ENCODE measurements at places on chromosomes 7 and 10. TPM values are rescaled to one million over a fixed set of nuclear protein-coding genes. Genes with fewer than 3 reads are reported as not detected.

DNA sequence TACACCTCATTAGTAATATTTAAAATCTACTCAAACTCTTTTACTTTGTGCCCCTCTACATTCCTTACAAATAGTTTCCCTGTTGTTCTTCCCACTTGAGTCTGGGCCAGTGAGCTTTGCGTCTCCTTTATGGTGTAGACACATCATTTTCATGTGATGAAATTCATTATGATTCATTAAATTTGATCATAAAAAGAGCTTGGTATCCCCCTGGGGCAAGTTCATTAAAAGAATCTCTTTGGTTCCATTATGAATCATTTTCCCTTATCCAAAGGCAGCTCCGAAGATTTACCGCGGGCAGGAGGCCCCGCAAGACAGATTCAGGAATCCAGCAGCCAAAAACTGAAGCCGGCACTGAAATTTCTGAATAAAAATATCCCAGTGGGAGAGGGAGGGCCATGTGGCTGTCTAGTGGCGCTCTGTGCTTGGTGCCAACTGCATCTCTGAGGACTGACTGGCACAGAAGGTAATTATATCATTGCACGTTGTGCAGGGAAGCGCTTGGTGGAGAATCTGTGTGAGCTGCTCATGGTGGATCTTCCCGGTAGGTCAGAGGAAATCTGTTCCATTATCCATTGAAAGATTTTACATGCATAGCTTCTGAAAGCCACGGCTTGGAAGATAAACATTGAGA lies 151.4 kb upstream of the PITRM1 start:
- no peak for DNase-seq

DNA sequence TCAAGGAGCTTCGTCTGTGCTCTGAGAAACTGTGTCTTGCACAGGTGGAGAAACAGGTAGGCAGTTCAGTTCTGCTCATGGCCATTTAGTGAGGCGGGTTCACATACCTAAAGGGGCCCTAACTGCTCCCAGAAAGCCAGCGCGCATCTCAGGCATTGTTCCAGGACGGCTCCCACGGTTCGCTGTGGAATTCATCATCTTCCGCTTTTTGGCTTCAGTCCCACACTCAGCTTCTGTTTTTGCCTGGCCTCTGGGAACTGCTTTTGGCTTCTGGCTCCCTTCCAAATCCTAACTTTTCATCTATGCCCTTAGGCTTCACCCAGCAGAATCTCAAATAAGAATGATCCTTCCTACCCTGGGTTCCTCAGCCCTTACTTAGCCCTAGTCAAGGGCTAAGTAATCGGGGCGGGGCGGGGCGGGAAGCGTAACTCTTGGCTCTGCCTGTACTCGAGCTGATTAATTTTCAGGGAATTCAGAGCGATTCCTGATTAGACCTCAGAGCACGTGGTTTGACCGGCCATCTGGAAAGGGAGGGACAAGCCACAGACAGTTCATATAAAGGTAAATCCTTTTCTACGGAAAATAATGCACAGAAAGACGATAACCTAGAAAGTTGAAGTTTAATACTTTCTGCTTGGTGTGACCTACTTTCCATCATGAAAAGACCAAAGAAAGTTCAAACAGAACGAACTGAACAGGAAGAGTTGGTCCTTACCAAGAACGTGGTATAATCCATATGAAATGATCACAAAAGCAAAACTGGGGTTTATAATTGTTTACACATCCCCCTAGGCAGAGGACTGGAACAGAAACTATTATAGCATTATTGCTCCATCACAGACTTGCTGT lies 105.7 kb downstream of the ST8SIA6 start:
- DNase-seq = no peak

DNA sequence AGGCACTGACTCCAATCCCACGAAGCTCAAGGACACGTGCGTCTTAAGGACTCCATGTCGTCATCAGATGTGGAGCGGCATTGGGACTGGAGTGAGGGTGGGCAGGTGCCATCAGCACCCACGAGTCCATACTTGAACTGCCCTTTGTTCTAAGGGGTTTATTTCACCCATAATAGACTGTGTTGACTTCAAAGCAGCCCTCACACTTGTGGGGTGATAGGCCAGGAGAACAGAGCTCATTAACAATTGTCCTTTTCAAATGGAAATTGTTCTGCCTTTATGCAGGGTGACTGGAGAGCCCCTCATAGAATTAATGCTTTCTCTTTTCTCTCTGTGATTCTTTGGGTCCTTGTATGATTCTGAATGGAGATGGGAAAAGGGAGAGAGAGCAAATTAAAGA lies 376.9 kb upstream of the MGMT start:
- DNase-seq = no peak

Gene CFAP58
- 0.46 TPM for total RNA-seq

Gene NAT16
- not detected for total RNA-seq

GRCh38 chr10:82464966-82465365 lies 590.0 kb downstream of the NRG3 start:
- DNase-seq = no peak

GRCh38 chr10:34341473-34341872 lies 473.6 kb downstream of the PARD3 start:
- DNase-seq = no peak

GRCh38 chr10:117454502-117454901 lies 79.3 kb upstream of the PDZD8 start:
- no peak for DNase-seq

- no peak for DNase-seq
These were observed 111.8 kb upstream of the FOXP2 start for GRCh38 chr7:114302858-114303257.

GRCh38 chr7:29538389-29538788 lies 25.2 kb upstream of the PRR15 start:
- DNase-seq = no peak

DNA sequence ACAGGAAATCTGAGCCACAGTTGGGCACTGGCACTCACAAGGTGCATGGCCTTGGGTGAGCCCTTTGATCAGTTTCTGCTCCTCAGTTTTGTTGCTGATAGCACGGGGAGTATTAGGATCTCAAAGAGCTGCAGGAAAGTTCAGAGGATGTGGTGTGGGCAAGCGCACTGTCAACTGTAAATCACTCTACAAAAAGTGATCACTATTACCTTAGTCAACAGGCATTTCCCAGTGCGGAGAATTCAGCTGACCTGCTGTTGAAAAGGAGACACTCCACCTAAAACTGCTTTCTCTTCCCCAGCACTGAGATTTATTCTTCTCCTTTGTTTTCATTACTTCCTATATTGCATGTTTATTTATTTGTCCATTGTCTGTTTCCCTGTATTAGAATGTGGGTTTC lies 331.0 kb downstream of the PRPF18 start:
- no peak for DNase-seq

DNA sequence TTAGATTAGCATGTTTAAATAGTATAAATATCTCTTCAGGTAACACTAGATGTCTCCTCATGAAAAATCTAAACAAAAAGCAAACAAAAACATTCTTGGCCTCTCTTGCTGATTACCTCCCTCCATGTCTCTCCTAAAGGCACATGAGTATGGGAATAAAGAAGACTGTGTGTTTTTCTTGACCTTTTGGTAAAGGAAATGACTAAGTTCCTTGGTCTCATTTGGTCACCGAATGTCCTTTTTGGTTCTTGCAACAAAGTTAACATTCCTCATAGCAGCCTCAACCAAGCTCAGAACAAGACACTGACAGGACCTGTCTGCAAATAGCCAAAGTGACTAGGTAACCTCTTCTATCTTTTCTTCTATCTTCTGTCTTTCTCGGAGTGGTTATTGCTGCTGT lies 35.5 kb downstream of the POM121L12 start:
- DNase-seq = no peak

Gene SPDYE3
- total RNA-seq = not detected

DNA sequence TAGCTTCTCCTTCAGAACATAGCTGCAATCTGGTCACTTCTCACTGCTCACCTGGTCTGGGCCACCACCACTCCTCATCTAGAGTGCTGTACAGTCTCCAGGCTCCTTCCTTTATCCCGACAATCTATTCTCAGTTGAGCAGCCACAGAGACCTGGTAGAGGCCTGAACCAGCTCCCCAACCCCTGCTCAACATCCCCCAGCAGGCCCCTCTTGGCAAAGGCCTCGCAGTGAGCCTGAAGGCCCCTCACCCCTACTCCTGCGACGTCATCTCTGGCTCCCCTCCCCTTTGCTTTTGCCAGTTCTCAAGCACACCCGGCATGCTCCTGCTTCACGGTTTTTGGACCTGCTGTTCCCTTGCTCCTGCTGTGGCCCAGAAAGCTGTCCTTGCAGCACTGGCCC lies 113.9 kb downstream of the ARHGAP22 start:
- no peak for DNase-seq

Gene CLEC5A
- 1.3 TPM for total RNA-seq

Gene ACTL6B
- total RNA-seq = not detected

GRCh38 chr10:69464401-69464800 lies 13.1 kb downstream of the TSPAN15 start:
- DNase-seq = peak; percentile 37

GRCh38 chr10:130425169-130425568 lies 289.0 kb downstream of the GLRX3 start:
- no peak for DNase-seq

Gene LIPF
- total RNA-seq = not detected

GRCh38 chr7:142833174-142834048 lies 21.5 kb upstream of the EPHB6 start:
- DNase-seq = no peak

GRCh38 chr7:101699399-101699798 lies 70.3 kb upstream of the MYL10 start:
- no peak for DNase-seq

Gene C7orf33
- not detected for total RNA-seq

Gene CNPY1
- total RNA-seq = not detected

Gene ADAMTS14
- 1.2 TPM for total RNA-seq

Gene GPC2
- total RNA-seq = 2.4 TPM

DNA sequence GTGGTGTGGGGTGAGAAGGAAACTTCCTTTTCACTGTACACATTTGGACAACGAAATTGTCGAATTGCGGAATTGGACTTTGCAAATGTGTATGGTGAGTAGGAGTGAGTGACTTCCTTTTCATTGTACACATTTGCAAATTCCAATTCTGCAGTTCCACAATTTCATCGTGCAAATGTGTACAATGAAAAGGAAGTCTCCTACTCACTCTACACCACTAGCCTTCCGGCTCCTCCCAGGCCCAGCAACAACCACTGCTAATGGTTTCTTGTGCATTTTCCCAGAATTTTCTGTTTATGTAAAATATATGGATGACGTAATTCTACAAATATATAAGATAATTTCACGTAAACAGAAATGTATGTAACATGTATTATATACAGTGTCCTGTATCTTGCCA lies 118.5 kb downstream of the ARL4A start:
- DNase-seq = no peak

Gene TRIM56
- total RNA-seq = 52.2 TPM

Gene CALY
- not detected for total RNA-seq

Gene CRTAC1
- 0.74 TPM for total RNA-seq

GRCh38 chr10:36880898-36881297 lies 244.5 kb upstream of the ANKRD30A start:
- no peak for DNase-seq

GRCh38 chr10:88227342-88228018 lies 355.6 kb downstream of the RNLS start:
- DNase-seq = no peak

- DNase-seq = no peak
These were observed 518.9 kb downstream of the LRMDA start for GRCh38 chr10:75950307-75950706.

Gene SLC16A12
- total RNA-seq = not detected

Gene ATG9B
- total RNA-seq = 1.5 TPM

DNA sequence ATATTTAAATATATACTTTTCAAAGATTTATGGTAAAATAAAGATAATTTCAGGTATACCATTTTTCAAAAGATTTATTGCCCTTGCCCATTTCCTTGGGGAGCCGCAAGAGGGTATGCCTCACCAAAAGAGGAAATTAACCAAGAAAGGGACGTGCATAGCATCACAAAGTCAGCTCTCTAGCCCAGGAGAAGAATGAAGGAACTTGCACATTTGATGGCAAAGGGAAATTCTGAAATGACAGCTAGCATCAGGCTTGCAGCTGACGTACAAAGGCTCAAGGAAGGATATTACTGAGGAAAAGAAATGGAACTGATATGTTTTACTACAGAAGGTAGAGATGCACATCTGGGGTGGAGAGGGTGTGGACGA lies 93.6 kb upstream of the RSU1 start:
- DNase-seq = no peak

- peak; percentile 19 for DNase-seq
These were observed 28.1 kb downstream of the ELFN1 start for GRCh38 chr7:1698201-1698600.

Gene PRSS37
- total RNA-seq = not detected

DNA sequence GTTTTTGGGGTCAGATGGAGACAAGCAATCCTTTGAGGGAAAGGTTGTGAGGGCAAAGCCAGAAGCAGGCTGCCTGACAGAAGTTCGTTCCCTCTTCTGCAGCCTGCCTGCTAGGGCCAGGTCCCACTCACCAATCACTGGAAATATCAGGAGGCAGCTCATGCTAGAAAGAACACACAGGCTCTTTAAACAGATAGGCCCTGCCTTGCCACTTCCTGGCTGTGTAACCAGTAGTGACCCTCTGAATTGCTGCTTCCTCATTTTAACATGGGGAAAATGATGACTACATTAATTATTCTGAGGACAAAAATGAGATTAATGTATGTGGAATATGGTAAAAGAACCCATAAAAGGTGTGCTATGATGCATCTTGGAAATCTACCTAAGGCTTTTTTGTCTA lies 50.5 kb upstream of the MRLN start:
- no peak for DNase-seq

- DNase-seq = no peak
These were observed 114.9 kb downstream of the BUB3 start for GRCh38 chr10:123269017-123269552.

DNA sequence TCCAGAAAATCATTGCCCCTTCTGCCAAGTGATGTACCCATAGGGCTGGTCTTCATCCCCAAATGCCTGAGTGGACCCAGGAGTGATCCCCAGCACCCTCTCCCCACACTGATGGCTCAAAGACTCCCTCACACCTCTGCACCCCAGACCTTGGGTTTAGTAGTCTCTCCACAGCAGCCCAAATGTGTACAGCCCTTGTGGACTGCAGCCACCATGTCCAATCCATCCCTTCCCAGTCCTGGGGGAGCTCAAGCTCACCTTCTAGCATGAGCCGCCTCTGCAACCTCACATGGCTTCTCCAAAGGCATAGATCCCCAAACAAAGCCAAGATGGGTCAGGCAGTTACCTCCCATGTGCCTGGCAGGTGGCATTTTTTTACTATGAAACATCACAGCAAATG lies 50.1 kb downstream of the PRLHR start:
- DNase-seq = no peak

- no peak for DNase-seq
These were observed 14.6 kb upstream of the BPGM start for GRCh38 chr7:134632052-134632451.

DNA sequence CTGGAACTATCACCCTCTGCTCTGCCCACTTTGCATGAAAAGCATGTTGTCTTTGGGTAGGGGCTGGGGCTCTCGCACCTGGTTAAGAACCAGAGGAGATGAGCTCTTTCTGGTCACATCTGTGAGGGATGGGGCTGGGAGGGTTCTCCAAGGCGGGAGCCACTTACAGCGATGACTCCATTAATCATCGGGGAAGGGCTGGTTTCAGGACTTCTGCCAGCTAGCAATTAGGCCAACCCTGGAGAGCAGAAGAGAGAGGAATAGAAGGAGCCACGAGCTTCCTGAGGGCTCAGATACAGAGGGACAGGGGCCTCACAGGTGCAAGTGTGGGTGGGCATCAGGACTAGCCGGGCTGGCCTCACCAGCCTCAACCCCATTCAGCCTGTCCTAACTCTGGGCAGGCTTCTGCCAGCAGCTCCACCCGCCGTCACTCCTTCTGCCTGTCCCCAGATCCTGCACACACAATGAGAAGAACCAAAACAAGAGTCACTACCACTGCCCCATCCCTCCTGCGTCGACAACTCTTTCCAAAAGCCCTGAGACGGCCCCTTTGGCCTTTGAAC lies 8.4 kb downstream of the AQP1 start:
- peak; percentile 46 for DNase-seq

- no peak for DNase-seq
These were observed 326.6 kb upstream of the KLF6 start for GRCh38 chr10:4111643-4112042.

Measured in spleen (tissue), 13 donors.